Cortex of kidney (tissue), 1 donor: ENCODE measurements at places on chromosomes 3 and 15.

- no peak for DNase-seq
These were observed 273.3 kb downstream of the NSUN3 start for GRCh38 chr3:94336046-94336753.

GRCh38 chr3:28856796-28857195, 424.1 kb upstream of the RBMS3 start:
- no peak for DNase-seq

GRCh38 chr3:10085738-10086137, 22.3 kb downstream of the FANCD2OS start:
- no peak for DNase-seq

DNA sequence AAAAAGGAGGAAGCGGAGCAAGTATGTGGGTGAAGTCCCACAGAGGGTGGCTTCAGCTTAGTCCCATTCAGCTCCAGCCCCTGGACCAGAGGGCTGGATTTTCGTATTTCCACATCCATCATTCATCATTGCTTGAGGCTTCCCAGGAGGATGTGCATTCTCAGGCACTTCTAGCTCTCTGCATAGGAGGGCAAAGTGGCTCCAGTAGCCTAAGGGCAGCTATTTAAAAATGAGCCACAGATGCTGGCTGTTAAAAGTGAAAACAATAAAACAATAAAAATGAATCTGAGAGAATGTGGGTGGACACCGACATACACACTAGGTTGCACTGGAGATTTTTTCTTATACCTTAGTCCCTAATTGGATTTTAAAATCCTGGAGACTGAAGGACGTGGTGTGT, 629.2 kb upstream of the ZNF385D start:
- no peak for DNase-seq

DNA sequence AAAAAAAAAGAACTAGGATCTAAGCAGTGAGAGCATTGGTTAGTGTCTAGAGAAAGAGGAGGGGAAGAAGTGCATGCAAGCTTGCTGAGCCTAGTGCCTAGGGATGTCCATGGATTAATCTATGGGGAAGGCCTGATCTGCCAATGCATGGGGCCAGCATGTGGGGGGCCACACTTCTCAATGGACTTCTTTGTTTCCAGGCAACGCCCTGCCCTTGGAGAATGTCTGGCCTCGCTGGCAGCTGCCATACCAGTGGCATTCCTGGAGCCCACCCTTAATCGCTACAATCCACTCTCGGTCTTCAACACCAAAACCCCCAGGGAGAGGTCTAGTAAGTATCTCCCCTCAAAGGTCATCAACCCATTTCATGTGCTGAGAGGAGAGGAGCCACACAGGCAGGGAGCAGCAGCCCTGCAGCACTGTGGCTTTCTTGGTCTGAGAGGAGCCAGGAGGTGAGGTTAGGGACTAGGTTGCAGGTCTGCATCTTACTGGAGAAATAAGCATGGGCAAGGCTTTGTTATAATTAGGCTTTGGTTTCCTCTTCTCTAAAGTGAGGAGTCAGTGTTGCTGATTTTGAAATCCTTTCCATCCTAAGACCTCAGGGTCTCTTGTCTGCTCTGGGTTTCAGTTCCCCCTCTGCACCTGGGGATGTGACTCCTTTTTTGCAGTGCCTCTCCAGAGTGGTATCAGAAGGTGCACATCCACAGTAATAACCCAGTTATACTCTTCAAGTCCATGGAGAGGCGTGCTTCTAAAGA, 188.1 kb upstream of the CHRM5 start:
- DNase-seq: no peak

DNA sequence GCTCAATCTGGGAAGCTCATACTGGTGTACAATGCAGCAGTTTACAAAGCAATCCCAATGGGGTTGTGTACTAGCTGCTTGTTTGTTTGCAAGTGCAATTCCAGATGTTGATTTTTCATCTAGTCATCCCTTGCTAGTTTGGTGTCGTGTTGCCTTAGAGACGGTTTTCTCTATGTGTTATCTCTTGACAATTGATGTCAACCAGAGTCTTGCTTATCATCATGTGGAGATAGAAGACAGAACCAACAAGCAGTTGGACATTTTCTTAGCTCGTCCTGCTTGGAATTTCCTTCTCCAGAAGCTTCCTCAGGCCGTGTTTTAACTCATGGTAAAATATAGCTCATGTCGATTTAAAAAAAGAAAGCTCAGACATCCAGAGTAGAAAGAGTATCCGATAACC, 262.0 kb upstream of the KCNH8 start:
- no peak for DNase-seq

- no peak for DNase-seq
These were observed 198.4 kb downstream of the CADPS start for GRCh38 chr3:62676689-62677271.

DNA sequence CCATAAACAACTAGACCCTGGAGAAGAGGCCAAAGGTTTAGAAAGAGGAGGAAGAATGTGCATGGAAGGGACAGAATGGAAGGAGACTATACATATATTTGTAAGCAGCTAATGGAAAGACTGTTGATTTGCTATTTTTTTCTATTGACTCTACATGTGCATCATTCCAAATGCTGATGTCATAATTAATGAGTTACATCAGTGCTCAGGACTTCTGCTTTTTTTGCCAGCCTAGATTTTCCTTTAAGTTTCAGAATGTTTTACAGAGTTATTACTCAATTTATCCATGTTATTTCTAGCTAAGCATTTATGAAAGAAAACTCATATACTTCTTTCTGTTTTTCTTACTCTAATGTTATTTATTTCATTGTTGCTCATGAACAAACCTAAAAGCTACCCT, 62.6 kb upstream of the VGLL3 start:
- no peak for DNase-seq
